Glutamatergic neuron (in vitro differentiated cells): ENCODE measurements at places on chromosomes 6 and 20.

DNA sequence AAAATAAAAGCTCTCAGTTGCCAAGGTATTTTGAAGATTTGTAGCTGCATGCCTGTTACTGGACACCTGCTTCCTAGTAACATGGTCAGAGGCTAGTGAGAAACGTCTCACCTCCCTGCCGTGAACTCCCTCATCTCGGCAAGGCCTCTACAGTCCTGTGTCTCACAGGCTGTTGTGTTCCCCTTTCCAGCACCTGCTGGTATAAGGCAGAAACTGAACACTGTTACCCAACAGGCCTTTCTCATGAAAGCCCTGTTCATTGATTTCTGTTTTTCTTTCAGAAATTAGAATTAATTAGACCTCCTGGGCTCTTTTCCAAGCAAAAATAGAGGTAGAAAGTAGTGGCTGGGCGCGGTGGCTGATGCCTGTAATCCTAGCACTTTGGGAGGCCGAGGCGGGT is 17.6 kb upstream of the SRSF3 start:
- no peak for DNase-seq

- no peak for DNase-seq
Observed at GRCh38 chr6:10516953-10517352, 4.2 kb upstream of the GCNT2 start.

DNA sequence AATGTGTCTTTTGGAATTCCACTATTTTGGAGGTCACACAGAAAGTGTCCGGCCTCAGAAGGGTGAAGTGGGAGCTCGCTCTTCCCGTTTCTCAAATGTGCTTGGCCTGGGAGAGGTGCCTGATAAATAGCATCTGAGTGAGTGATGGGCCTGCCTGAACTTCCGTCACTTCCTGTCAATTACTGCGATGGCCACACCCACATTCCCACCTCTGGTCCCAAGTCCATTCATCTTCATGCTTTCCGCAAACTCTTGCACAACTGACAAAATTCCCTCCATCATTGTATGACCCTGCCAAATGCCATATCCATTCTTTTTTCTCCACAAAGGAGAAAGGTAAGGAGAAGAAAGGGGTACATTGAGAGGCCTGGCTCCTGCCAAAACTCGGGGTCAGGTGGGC is 169.0 kb downstream of the QKI start:
- no peak for DNase-seq

DNA sequence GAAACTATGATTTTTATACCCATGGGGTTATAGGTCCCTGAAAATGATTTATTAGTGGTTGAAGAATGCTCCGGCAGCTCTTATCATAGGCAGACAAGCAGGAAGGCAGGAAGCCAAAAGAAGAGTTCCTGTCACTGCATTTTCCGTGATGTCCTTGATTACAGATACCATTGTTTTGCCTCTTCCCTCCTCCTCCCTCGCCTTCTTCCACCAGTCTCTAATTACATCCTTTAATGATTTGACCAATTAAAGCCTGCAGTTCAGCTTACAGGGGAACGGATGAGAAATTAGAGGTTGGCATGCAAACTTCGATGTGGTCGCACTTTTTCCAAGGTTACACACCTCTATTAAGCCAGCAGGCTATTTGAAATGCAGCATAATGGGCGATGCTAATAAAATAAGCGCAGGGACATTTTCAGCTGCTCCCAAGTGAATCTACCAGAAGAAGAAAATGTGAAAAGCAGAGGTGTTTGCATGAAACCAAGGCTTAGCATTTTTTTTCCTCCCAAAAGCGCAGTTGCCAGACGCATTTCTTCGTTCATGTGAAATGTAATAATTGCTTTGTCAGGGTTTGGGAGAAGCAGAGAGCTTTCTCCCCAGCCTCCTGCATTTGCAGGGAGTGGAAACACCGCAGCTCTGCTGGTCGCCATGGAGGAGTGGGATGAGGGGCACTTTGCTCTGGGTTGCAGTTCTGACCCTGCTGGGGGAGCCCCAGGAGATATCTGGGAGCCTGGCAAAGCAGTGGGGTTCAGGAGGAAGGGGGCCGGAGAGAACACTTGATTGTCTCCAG is 6.0 kb downstream of the NOX3 start:
- no peak for DNase-seq

DNA sequence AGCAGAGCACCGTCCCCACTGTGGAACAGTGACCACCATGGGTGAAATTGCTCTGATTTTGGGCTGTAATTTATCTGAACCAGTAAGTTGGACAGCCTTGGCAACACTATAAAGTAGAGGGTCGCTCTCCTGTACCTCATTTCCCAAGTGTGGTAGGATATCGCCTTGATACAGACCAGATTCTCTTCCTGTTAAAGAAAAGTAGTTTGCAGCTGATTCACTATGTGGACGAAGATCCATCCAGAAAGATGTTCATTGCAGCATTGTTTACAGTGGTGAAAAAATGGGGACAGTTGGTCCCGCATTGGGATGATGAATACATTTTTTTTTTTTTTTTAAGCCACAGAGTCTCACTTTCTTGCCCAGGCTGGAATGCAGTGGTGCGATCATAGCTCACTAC is 74.3 kb downstream of the SLX4IP start:
- DNase-seq = no peak

DNA sequence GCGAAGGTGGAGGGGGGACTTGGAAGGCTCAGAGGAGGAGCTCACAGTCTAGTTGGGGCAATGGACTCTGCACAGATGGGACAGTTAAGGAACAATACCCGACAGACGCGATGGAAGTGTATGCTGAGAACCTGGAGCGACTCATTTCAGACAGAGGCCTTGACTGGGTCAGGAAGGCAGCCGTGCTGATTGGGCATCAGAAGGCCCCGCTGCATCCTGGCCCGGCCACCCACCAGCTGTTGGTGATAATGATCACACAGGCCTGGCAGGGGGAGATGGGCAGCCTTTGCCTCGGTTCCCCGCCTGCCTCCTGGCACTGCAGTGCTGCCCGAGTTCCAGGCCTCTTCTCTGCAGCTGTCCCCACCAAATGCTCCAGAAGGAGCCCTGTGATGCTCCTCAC is 62.4 kb downstream of the MDGA1 start:
- DNase-seq = no peak

DNA sequence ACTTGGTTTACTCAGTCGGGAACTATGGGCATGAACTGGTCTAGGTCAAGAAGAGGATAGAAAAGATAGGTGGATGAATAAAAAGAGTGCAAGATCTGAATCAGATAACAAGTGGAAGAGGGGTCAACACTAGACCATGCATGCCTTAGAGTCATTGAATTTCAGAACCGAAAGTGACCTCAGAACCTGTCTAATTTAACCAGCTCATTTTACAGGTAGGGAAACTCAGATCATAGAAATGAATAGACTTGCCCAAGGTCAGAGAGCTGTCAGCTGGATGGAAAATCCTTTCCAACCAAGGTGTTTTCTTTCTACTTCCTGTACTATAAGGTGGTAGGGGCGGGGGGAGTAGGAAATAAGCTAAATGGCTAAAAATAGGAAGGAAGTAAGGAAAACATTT is 121.4 kb upstream of the ADGRF1 start:
- no peak for DNase-seq

DNA sequence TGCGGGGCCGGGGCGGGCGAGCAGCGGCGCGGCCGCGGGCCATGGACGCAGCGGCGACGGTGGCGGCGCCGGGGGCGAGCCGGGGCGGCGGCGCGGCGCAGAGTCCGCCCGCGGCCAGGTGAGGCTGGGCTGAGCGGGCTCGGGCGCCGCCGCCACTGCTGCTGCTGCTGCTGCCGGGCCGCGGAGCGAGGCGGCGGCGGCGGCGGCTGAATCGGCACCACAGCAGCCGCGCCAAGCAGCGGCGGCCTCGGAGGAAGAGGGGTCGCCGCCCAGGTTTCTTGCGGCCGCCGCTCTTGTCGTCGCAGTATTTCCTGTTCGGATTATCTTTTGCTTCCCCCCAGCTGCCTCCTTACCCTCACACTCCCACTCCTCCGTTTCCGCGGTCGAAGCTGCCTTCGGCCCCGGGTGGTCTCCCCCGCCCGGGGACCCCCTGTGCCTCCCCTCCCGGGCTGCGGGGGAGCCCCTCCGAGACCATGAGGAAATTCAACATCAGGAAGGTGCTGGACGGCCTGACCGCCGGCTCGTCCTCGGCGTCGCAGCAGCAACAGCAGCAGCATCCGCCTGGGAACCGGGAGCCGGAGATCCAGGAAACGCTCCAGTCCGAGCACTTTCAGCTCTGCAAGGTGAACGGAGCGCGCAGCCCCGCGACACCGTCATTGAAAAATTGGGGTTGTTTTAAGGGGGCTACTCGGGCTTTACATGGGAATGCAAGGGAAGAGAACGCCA is at the start of gene STXBP5:
Gene STXBP5 (plus strand): TSS at position 358 of the 726 bp plus-strand sequence. CDS start 116 bp downstream, at position 474.
- peak; percentile 61 for DNase-seq

DNA sequence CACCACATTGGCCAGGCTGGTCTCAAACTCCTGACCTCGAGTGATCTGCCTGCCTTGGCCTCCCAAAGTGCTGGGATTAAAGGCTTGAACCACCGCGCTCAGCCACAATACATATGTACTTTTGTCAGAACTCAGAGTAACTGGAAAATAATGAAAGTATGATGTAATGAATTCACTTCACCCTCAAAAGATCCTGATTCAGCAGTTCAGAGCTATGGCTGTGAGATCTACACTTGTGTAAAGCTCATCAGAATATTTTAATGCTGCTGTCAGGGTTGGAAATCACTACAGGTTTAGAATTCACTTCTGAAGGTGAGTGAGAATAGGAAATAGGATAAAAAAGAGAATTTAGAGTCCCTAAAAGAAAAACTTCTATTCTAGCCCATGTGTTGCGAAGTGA is 464.5 kb upstream of the NRSN1 start:
- DNase-seq = no peak

GRCh38 chr6:41463062-41463930 is 82.9 kb upstream of the FOXP4 start:
- DNase-seq = peak; percentile 62

DNA sequence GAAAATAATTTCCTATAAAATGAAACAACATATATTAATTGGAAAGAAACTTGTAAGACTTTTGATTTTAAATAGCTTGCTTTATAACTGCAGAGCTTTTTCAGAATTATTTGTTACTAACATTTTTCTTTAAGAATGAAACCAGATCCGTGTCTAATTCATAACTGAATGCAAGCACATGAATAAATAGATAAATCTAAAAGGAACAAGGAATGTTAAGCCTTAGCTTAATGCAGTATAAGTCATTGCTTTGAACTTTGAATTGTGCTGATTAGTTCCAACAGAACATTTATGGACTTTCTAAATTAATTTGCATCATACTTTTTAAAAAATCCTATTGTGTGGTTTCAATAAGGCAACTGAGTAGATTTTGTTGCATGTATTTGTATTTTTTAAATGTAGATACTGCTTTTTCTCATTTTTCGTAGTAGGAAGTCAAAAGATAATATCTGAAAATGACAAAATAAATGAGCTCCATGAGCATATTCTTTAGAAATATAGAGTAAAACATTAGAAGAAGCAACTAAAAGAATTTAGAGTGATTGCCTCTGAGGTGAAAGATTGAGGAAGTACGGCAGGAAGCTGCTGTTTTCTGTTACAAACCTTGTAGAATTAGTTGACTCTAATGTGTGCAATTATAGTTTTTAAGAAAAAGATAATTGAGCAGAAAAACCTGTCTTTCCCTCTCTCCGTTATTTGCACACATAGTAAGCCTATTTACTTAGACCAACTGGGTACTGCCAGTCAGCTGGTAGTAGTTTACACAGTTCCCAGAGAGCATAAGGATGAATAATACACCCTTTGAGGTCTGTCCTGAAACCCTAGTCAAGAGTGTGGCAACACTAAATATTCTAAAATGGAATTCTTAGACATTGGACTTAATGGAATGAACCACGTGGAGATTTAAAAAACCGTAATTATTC is 32.6 kb upstream of the SLC35D3 start:
- no peak for DNase-seq

DNA sequence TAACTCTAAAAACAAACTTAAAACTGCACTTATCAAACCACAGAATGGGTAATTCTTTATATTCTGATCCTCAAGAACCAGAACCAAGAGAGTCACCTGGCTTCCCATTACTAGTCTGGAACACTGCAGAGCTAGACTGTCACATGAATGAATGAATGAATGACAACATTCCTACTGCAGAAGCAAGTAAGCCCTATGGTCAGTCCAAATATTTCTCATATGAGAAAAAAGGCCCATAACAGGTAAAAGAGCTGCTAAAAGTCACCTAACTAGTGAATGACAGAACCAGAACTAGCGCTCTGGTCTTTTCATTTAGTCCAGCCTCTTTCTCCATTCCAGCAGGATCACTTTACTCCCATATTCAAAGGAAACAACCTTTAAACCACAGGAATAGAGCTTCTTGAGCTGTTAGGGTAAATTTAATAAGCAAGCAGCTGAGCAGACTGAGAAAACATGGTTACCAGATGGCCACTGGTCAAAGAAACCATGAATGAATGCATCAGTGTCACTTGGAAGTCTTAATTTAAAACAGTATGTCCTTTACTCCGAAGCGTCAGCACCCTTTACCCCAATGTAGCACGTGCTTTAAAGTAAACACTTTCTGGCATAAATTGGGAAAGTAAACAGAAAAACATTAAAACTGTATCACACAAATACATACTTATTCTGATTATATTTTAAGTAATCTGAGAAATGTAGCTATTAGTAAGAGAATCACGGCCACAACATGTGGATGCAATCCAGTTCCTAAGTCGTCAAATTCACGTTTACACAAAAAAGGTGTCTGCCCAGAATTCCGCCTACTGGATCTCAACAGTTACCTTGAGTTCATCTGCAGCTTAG is 1.4 kb downstream of the PREP start:
- no peak for DNase-seq

DNA sequence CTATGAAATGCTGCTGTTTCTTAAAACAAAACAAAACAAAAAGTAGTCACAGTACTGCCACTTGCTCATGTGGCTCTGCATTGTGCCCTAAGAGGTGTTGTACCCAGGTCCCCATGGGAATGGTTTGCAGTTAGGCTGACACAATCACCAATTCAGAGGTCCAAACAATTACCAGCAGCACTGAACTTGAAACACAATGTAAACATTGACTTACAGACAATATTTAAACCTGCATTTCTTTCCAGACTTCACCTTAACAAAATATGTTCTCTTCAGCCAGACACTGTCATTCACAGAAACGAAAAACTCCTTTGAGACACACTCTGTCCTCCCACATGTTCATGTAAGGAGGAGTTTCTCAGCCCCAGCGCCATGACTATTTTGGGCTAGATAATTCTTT is 206.8 kb upstream of the ARG1 start:
- DNase-seq = no peak

DNA sequence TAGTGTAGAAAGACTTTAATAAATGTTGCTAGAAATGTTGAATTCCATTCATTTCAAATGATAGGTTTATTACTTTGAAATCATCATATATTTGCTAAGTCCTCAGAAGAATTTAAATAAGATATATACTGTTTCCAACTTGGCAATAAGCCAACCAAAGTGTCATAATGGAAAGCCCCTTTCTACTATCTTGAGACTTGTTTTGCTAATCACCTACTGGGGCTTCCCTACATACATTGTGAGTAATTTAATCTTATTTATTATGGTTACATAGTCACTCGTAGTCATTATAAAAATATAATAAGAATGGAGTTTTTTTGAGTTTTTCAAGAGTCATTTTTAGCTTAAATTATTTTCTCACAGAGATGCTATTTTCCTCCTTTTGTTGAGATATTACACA is 20.7 kb downstream of the COL19A1 start:
- no peak for DNase-seq
